Thymus (tissue), 14 donors: ENCODE measurements at places on chromosomes 3 and 15. TPM values are rescaled to one million over a fixed set of nuclear protein-coding genes. Genes with fewer than 3 reads are reported as not detected.

GRCh38 chr15:74345051-74345450 is 22.4 kb downstream of the CYP11A1 start:
- no peak for DNase-seq
- no peaks in the 10 kb centered on the region for H3K4me1 ChIP-seq
- no peaks in the 10 kb centered on the region for H3K36me3 ChIP-seq
- H3K27me3 ChIP-seq = no peaks in the 10 kb centered on the region
- H3K27ac ChIP-seq = no peak overlapping the region

GRCh38 chr3:176403531-176403930 is 793.8 kb downstream of the TBL1XR1 start:
- H3K36me3 ChIP-seq = no peaks in the 10 kb centered on the region
- H3K4me3 ChIP-seq = no peak overlapping the region
- no peak overlapping the region for H3K27ac ChIP-seq
- no peaks in the 10 kb centered on the region for H3K4me1 ChIP-seq
- no peak for DNase-seq
- no peaks in the 10 kb centered on the region for H3K27me3 ChIP-seq

GRCh38 chr15:91954292-91954691 is 100.8 kb downstream of the SLCO3A1 start:
- no peak for DNase-seq
- no peaks in the 10 kb centered on the region for H3K27me3 ChIP-seq
- no peak overlapping the region for H3K27ac ChIP-seq
- no peak overlapping the region for H3K4me3 ChIP-seq

- no peaks in the 10 kb centered on the region for H3K27me3 ChIP-seq
- H3K36me3 ChIP-seq = no peaks in the 10 kb centered on the region
- H3K27ac ChIP-seq = no peak overlapping the region
- no peak for DNase-seq
Observed at GRCh38 chr15:63185206-63185605, 4.2 kb upstream of the RAB8B start.

CADPS gene
- polyA plus RNA-seq = 4.4 TPM

DNA sequence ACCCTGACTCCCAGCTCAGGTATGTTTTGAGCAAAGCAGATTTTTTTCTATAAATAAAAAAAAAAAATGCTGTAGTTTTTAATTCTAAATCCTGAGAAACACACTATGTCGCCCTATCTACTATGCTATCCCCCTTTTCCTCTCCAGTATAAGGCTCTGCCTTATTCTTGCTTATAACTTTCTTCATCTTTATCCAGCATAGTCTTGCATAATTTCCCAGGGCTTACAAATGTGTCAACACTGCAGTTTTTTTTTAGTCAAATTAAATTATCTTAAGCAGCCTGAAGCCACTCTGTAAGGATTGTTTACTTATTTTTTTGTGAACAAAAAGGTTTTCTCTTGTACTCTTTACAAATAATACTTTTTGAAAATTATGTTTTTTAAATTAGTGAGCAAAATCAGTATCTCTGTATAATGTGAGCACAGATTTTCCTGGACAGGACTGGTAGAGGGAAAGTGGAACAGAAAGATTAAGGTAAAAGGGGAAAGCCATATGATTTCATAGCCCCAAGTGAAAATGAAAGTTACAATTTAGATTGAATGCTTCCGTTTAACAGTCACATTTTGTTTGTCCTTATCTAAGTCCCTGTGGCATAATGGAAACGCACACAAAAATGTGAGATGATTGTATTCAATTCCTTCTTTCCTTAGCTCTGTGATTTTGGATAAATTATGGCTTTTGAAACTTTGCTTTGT is 5.6 kb upstream of the PYDC2 start:
- DNase-seq = no peak
- no peaks in the 10 kb centered on the region for H3K27me3 ChIP-seq
- no peaks in the 10 kb centered on the region for H3K4me1 ChIP-seq
- no peak overlapping the region for H3K4me3 ChIP-seq
- H3K36me3 ChIP-seq = no peaks in the 10 kb centered on the region

- H3K27me3 ChIP-seq = no peaks in the 10 kb centered on the region
- H3K4me3 ChIP-seq = no peak overlapping the region
- H3K36me3 ChIP-seq = no peaks in the 10 kb centered on the region
- no peak overlapping the region for H3K27ac ChIP-seq
- no peak for DNase-seq
- H3K4me1 ChIP-seq = no peaks in the 10 kb centered on the region
Observed at GRCh38 chr15:76078285-76078877, 18.6 kb downstream of the TMEM266 start.

DNA sequence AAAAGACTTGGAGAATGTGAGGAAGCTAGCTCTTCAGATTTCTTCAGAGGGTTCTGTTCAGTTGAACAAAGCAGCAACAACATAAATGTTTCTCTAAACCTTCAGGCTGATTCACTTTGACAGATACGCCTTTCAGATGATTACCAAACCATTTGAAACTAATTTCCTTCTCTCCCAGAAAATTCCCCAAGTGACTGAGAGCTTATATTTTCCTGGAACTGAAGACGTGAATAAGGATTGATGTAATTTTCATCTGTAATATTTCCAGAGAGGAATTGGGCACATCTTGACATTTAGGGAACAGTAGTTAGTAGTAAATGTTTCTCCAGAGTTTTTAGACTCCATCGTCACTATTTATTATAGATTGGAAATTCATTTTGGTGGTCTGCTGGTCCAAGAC is 108.6 kb upstream of the AADACL2 start:
- no peaks in the 10 kb centered on the region for H3K27me3 ChIP-seq
- H3K27ac ChIP-seq = no peak overlapping the region
- H3K36me3 ChIP-seq = no peaks in the 10 kb centered on the region
- no peaks in the 10 kb centered on the region for H3K4me1 ChIP-seq

GRCh38 chr15:88246081-88246480 is 10.5 kb downstream of the NTRK3 start:
- no peak for DNase-seq
- H3K27ac ChIP-seq = no peak overlapping the region
- H3K36me3 ChIP-seq = no peaks in the 10 kb centered on the region

DNA sequence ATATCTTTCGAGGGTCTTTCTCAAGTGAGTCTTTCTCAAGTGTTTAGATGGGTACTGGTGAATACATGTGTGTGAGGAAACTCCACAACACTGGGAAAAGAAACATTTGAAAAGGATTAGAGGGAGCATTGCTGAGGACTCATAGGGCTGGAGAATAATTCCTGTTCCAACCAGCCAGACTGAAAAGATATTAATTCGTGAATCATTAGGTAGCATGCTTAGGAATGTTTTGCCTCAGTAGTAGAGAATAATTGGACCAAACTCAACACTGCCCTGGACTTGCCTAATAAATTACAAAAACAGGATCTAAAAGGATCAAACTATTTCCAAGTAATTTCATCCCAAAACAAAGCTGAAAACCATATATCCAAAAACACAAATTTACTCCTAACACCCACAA is 17.3 kb downstream of the PP2D1 start:
- no peaks in the 10 kb centered on the region for H3K27me3 ChIP-seq
- no peaks in the 10 kb centered on the region for H3K4me1 ChIP-seq
- H3K36me3 ChIP-seq = no peaks in the 10 kb centered on the region
- no peak overlapping the region for H3K4me3 ChIP-seq
- H3K27ac ChIP-seq = no peak overlapping the region

CA12 gene
- 0.16 TPM for polyA plus RNA-seq

- no peak for DNase-seq
- H3K4me3 ChIP-seq = peak overlapping the region; percentile 59
- H3K27ac ChIP-seq = no peak overlapping the region
Observed at GRCh38 chr15:52790941-52791751, 1.0 kb upstream of the ONECUT1 start.

DNA sequence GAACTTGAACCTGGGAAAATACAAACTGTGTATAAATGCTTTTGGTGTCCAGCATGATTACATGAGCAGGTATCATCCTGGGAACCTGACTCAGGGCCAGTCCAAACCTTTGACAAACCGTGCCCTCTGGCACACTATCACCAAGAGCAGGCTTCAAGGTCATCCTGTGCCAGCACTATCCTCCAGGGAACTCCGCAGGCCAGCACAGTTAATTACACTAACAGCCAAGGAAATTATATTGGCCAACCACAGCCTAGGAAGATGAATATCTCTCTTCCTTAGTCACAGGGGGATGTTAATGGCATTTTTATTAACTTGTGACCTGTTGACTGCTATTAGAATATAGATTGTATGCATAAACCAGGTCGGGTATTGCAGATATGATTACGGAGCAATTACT is 262.0 kb downstream of the TUSC7 start:
- no peak for DNase-seq
- no peak overlapping the region for H3K4me3 ChIP-seq
- no peaks in the 10 kb centered on the region for H3K36me3 ChIP-seq
- H3K4me1 ChIP-seq = no peaks in the 10 kb centered on the region

DNA sequence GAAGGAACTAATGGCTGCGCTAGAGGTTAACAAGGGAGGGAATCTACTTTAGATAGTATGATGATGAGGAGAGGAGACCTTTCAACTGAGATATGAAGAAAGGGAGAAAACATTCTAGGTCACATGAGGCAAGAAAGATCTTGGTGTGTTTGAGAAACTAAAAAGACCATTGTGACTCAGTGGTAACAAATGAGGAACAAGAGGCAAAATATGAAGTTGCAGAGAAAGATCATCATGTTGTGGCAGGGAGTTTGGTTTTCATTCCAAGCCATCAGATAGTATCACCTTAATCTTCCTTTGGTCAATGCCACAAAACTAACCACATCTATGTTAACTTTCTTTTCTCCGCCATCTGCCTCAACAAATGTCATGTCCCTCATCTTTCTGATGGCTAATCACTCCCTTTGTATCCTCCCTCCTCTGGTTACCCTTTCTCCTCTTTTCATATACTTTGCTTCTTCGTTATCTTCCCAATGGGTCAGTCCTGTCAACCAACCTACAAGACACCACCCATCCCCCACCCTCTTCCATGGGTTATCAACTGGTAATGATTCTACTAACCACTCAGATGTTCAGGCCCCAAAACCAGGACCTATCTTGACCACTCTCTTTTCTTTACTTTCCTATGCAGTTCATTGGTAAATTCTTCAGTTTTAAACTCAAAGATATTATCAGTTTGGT is 2.4 kb upstream of the PDCD6IP start:
- no peaks in the 10 kb centered on the region for H3K27me3 ChIP-seq
- H3K4me3 ChIP-seq = no peak overlapping the region
- H3K4me1 ChIP-seq = peaks cover 7% of the 10 kb centered on the region
- H3K27ac ChIP-seq = no peak overlapping the region
- H3K36me3 ChIP-seq = no peaks in the 10 kb centered on the region

TMEM108 gene
- 0.50 TPM for polyA plus RNA-seq

CLRN1 gene
- under 0.01 TPM for polyA plus RNA-seq

GOLGA6A gene
- 0.09 TPM for polyA plus RNA-seq

GRCh38 chr15:74319138-74319460 is 48.3 kb downstream of the CYP11A1 start:
- DNase-seq = no peak
- peaks cover 13% of the 10 kb centered on the region for H3K4me1 ChIP-seq
- no peak overlapping the region for H3K27ac ChIP-seq
- H3K27me3 ChIP-seq = no peaks in the 10 kb centered on the region

DNA sequence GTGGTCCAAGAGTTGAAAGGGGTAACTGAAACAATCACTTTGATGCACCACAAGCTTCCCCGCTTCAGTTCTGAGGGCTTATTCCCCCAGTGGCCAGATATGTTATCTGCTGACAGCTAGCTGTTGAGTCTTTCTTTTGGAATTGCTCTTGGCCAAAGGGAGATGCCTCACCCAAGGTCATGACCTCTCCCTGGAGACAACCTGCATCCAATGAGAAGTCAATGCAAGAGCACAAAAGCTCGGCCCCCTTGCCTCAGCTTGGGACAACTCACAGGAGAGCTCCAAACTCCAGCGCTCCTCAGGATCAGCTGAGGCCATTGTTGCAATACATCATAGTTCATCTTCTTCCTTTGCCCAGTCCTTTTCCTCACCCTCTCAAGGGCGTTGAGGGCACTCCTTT is 31.0 kb upstream of the THBS1 start:
- no peaks in the 10 kb centered on the region for H3K4me1 ChIP-seq
- H3K36me3 ChIP-seq = no peaks in the 10 kb centered on the region
- DNase-seq = no peak
- H3K27me3 ChIP-seq = no peaks in the 10 kb centered on the region

DNA sequence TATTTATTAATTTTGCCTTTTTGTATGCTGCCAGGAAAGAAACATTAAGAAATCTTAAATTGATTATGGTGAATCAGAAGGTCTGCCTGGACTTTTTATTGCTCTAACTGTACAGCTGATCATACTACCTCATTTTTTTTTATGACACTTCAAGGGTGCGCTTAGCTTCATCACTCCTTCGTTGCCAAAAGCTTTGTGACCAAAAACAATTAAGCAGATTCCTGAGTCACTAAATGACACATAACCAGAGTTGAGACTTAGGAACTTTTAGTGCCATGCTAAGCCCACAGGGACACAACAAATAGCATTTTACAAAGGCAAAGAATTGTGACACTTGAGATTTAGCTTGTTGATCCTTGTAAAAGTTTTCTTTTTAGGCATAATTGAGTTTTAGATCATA is 4.9 kb downstream of the ADIPOQ start:
- no peaks in the 10 kb centered on the region for H3K4me1 ChIP-seq
- DNase-seq = no peak
- no peak overlapping the region for H3K27ac ChIP-seq
